Brain microvascular endothelial cell (primary cell): ENCODE measurements at places on chromosomes 1 and 21.

- DNase-seq = no peak
Observed at GRCh38 chr1:222994511-222995235, 148.4 kb downstream of the TLR5 start.

DNA sequence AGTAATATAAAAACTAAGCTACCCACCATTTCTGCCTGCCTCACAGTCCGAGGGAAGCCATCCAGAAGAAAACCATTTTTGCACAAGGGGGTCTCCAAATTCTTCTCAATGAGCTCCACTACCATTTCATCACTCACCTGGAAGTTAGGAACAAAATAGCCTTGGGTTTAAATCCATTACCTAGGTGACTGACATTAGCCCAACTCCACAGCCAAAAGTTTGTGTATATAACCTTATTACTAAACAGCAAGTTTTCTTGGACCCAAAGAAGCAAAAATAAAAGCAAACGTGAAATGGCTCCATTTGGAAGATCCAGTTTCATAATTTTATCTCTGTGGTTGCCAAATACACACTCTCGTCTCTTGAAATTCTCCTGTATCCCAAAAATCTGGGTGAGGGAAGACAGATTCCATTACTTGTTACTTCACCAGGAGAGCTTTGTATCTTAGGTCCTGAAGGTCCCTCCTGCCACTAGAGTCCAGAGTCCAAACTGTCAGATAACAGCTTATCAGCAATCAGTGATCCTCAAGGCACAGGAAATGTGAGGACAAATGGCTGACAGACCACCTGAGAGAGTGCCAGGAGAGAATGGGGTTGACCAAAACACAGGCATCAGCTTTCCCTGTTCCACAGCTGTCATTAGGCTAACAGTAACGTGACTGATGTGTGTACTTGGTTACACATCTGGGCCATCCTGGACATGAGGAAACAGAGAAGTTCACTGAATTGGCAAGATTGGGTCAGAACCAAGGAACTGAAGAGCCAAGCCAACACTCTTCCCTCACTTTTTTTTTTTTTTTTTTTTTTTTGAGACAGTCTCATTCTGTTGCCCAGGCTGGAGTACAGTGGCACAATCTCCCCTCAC, 14.9 kb downstream of the AK2 start:
- DNase-seq = no peak

GRCh38 chr1:103353391-103353790, 172.1 kb upstream of the RNPC3 start:
- DNase-seq = no peak

DNA sequence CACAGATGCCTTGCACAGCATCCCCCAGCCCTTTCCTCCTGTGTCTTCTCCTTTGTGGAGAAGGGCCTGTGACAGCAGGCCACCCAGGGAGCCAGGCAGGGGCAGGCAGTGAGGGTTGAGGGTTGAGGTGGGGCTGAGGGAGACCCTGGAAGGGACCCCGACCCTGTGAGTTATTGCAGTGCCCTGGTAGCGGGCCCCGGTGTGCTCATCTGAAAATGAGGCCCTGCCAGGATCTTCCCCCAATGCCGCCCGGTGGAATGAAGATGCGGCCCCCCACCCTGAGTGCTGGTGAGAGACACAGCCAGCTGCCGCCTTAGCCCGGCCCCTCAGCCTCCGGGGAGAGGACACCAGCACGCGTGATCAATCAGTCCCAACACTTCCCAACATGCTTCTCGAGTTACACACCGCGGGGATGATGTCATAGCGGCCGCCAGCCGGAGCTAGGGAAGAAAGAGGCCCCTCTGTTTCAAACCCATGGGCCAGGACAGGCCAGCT, 36.2 kb upstream of the ACTRT2 start:
- no peak for DNase-seq

GRCh38 chr1:185813401-185813979, 79.3 kb downstream of the HMCN1 start:
- peak; percentile 44 for DNase-seq

DNA sequence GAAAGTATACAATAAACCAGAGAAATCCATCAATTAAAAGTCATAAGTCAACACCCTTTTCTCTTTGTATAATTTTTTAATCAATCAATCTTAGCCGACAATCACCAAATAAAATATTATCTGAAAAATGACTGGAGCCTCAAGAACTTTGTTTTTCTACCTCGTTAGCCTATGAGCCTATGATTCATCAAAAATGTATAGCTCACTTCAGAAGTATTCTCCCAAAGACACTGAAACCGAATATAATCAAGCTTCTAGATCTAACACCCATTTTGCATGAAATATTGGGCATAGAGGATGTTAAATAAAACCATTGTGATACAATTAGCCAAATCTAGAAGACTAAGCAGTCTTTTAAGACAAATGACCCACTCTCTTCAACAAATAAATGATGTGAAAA, 17.8 kb upstream of the RSBN1 start:
- DNase-seq = no peak
